ENCODE measurements at places on chromosomes 12 and 14. TPM values are rescaled to one million over a fixed set of nuclear protein-coding genes. Genes with fewer than 3 reads are reported as not detected.

PDZRN4 gene
- polyA plus RNA-seq: 0.48 TPM

C3AR1 gene
- 2.4 TPM for polyA plus RNA-seq

KRT83 gene
- not detected for polyA plus RNA-seq

ZDHHC22 gene
- not detected for polyA plus RNA-seq

TAS2R50 gene
- polyA plus RNA-seq: 0.09 TPM

BBOF1 gene
- polyA plus RNA-seq: 4.5 TPM

CD163 gene
- polyA plus RNA-seq: 33.3 TPM

ENDOU gene
- 0.45 TPM for polyA plus RNA-seq

PROX2 gene
- not detected for polyA plus RNA-seq

LMNTD1 gene
- polyA plus RNA-seq: not detected

PLEKHH1 gene
- 4.0 TPM for polyA plus RNA-seq

EIF2S3B gene
- 0.70 TPM for polyA plus RNA-seq

APOLD1 gene
- polyA plus RNA-seq: 20.9 TPM

CPNE6 gene
- polyA plus RNA-seq: 0.16 TPM

MANSC4 gene
- not detected for polyA plus RNA-seq

WNT1 gene
- not detected for polyA plus RNA-seq

PRB2 gene
- polyA plus RNA-seq: not detected

TAS2R7 gene
- polyA plus RNA-seq: 0.07 TPM

LALBA gene
- polyA plus RNA-seq: not detected

SERPINA10 gene
- polyA plus RNA-seq: not detected

SLC7A8 gene
- 7.8 TPM for polyA plus RNA-seq

ATL1 gene
- 1.4 TPM for polyA plus RNA-seq

GRIN2B gene
- under 0.01 TPM for polyA plus RNA-seq

APOF gene
- not detected for polyA plus RNA-seq

CRADD gene
- polyA plus RNA-seq: 32.3 TPM

VIPAS39 gene
- 8.5 TPM for polyA plus RNA-seq

RESF1 gene
- 19.4 TPM for polyA plus RNA-seq

AQP5 gene
- 6.7 TPM for polyA plus RNA-seq

PRPH gene
- polyA plus RNA-seq: 2.0 TPM

ETFRF1 gene
- polyA plus RNA-seq: 76.0 TPM

RPS6KL1 gene
- polyA plus RNA-seq: 10.5 TPM

ACACB gene
- 87.1 TPM for polyA plus RNA-seq

MYL2 gene
- 435 TPM for polyA plus RNA-seq

RHEBL1 gene
- 0.59 TPM for polyA plus RNA-seq

KCNC2 gene
- not detected for polyA plus RNA-seq

TMEM179 gene
- polyA plus RNA-seq: 1.4 TPM

DHRS2 gene
- not detected for polyA plus RNA-seq

EXOC3L4 gene
- polyA plus RNA-seq: 1.4 TPM

OLR1 gene
- polyA plus RNA-seq: 0.27 TPM

RAD9B gene
- 0.36 TPM for polyA plus RNA-seq

ACIN1 gene
- polyA plus RNA-seq: 67.1 TPM

MORN3 gene
- 0.38 TPM for polyA plus RNA-seq

DENR gene
- 16.5 TPM for polyA plus RNA-seq

C1S gene
- polyA plus RNA-seq: 126 TPM

CLEC1B gene
- not detected for polyA plus RNA-seq

ACOT4 gene
- 0.63 TPM for polyA plus RNA-seq

ACOT6 gene
- not detected for polyA plus RNA-seq

ARG2 gene
- 0.93 TPM for polyA plus RNA-seq

TMEM229B gene
- polyA plus RNA-seq: 3.6 TPM

FBXO21 gene
- 13.3 TPM for polyA plus RNA-seq

MGAT2 gene
- polyA plus RNA-seq: 12.0 TPM

TMEM63C gene
- polyA plus RNA-seq: 0.11 TPM

SYNDIG1L gene
- polyA plus RNA-seq: 0.07 TPM

SLC17A8 gene
- polyA plus RNA-seq: 0.02 TPM

ZBTB42 gene
- polyA plus RNA-seq: 5.3 TPM

FOXA1 gene
- polyA plus RNA-seq: not detected

Data from right cardiac atrium (tissue), 5 donors.